ENCODE measurements at places on chromosomes 2 and 18. TPM values are rescaled to one million over a fixed set of nuclear protein-coding genes. Genes with fewer than 3 reads are reported as not detected.

DNA sequence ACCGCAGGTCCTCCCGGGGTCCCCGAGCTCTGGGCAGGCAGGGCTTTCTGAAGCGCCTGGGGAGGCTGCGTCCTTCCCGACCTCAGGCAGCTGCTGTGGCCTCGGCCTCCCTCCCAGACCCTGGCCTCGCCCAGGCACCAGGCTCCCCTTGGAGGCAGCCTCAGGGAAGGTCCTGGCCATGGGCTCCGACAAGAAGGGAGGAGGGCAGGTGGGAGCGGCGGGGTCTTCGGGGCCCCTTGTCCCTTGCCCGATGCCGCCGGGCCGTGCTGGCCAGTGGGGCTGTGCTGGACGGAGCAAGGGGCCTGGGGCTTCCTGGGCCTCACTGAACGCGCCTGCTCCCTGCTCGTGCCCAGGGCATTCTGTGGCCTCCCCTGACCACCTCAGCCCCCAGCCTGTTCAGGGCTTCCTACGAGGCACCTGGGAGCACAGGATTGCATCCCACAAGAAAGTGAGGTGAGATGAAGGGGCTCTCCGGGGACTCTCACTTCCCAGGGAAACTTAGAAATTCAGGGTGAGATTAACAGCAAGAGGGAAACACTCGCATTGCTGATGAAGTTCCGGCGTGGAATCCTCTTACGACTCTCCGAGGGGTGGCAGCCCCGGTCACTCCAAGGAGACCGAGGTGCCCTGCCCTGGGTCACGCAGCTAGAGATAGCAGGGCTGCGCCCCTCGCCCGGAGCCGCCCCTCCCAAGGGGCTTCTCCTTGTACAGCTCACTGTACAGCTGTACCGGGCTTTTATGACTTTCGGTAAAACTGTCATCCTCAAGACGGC, 778 bp downstream of the MFSD2B start:
- H3K36me3 ChIP-seq, result no peaks in the 10 kb centered on the region
- no peak overlapping the region for H3K27ac ChIP-seq
- peaks cover 23% of the 10 kb centered on the region for H3K4me1 ChIP-seq
- DNase-seq, result no peak

GRCh38 chr2:1567556-1568344, 154.5 kb downstream of the TPO start:
- no peaks in the 10 kb centered on the region for H3K4me1 ChIP-seq
- DNase-seq, result no peak
- no peak overlapping the region for H3K4me3 ChIP-seq
- H3K36me3 ChIP-seq, result no peaks in the 10 kb centered on the region

GRCh38 chr2:73839653-73840411, 11.1 kb downstream of the STAMBP start:
- H3K4me3 ChIP-seq, result no peak overlapping the region
- H3K27me3 ChIP-seq, result no peaks in the 10 kb centered on the region
- H3K4me1 ChIP-seq, result peaks cover 18% of the 10 kb centered on the region
- H3K36me3 ChIP-seq, result no peaks in the 10 kb centered on the region

GRCh38 chr2:38131676-38132075, 55.7 kb upstream of the CYP1B1 start:
- H3K36me3 ChIP-seq, result no peaks in the 10 kb centered on the region
- H3K4me3 ChIP-seq, result no peak overlapping the region
- no peak for DNase-seq
- H3K27ac ChIP-seq, result no peak overlapping the region
- no peaks in the 10 kb centered on the region for H3K27me3 ChIP-seq
- H3K4me1 ChIP-seq, result no peaks in the 10 kb centered on the region

DNA sequence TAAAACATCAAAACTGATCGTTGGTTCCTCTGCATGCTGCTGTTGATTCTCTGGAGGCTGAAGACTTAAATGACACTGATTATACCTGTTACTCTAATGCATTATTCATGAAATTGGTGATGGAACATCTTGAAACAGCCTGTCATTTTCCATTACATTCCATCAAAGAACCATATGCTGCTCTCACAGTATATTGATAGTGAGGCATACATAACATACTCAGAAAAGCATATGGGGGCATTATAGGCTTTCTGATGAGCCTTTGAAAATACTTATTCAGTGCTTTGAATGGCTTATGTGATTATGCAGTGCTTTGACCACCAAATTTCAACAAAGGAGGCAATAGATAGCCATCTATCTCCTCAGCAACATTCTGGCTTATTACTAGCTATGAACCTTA, 392.1 kb downstream of the CDH19 start:
- H3K4me3 ChIP-seq, result no peak overlapping the region
- no peak for DNase-seq
- no peak overlapping the region for H3K27ac ChIP-seq
- H3K36me3 ChIP-seq, result no peaks in the 10 kb centered on the region
- no peaks in the 10 kb centered on the region for H3K4me1 ChIP-seq
- H3K27me3 ChIP-seq, result no peaks in the 10 kb centered on the region

The INHBB gene
- 19.4 TPM for total RNA-seq

DNA sequence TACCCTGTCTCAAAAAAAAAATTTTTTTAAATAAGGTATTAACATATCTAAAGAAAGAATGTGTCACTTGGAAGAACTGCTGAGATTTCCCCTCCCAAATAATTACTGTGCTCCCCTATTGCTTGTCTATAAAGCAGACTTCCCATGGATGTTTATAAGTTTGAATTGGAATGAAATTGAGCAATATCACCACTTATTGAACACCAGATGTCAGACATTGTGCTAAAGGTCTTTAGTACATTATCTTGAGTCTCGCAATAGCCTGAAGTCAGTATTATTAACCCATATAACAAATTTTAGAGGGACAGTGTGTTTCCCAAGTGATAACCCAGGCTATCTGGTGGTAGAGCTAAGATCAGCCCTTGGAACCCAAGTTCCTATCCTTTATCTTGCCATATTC, 102.9 kb upstream of the MSH2 start:
- H3K4me1 ChIP-seq, result no peaks in the 10 kb centered on the region
- H3K27ac ChIP-seq, result no peak overlapping the region
- H3K27me3 ChIP-seq, result no peaks in the 10 kb centered on the region
- H3K36me3 ChIP-seq, result no peaks in the 10 kb centered on the region
- no peak overlapping the region for H3K4me3 ChIP-seq
- no peak for DNase-seq

DNA sequence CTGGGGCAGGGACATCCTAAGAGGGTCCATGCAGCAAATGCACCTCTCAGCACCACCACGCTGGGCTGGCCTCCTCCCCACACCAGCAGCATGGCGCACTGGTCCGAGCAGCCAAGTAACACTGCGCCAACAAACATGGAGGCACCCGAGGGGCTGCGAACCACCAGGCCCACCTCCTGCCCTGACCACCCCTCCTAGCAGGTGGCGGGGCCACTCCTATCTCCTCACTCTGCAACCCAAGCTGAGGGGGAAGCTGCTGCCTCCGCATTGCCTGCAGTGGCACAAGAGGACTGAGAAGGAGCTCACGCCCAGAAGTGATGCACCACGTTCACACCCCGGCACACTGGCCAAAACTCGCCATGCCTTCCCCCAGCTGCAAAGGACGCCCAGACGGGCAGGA, 94.4 kb downstream of the EIPR1 start:
- H3K36me3 ChIP-seq, result no peaks in the 10 kb centered on the region
- H3K27ac ChIP-seq, result no peak overlapping the region
- H3K4me1 ChIP-seq, result no peaks in the 10 kb centered on the region
- no peak overlapping the region for H3K4me3 ChIP-seq
- DNase-seq, result no peak

The VAMP5 gene
- total RNA-seq, result 42.5 TPM

The MYO3B gene
- 0.49 TPM for total RNA-seq

GRCh38 chr18:11392980-11393885, 216.2 kb upstream of the SLC35G4 start:
- no peak overlapping the region for H3K27ac ChIP-seq
- no peak overlapping the region for H3K4me3 ChIP-seq
- H3K4me1 ChIP-seq, result no peaks in the 10 kb centered on the region
- no peaks in the 10 kb centered on the region for H3K27me3 ChIP-seq

DNA sequence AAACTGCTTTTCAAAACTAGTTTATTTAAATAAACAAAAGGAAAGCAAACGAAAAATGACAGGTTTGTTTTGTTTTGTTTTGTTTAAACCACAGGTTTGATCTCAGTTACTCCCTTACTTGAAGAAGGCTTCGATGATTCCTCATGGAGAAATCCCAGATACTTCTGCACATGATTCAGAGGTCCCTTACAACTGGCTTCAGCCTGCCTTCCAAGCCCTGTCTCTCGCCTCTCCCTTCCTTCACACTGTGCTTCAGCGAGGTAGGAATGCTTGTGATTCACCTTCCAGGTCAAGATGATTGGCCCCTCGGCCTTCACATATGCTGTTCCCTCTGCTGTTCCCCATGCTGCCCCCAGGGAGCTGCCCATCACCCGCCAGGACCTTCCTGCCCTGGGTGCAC, 104.1 kb upstream of the ITGA6 start:
- no peak for DNase-seq
- H3K4me1 ChIP-seq, result no peaks in the 10 kb centered on the region
- H3K4me3 ChIP-seq, result no peak overlapping the region
- no peaks in the 10 kb centered on the region for H3K27me3 ChIP-seq
- no peaks in the 10 kb centered on the region for H3K36me3 ChIP-seq

The LYG2 gene
- not detected for total RNA-seq

DNA sequence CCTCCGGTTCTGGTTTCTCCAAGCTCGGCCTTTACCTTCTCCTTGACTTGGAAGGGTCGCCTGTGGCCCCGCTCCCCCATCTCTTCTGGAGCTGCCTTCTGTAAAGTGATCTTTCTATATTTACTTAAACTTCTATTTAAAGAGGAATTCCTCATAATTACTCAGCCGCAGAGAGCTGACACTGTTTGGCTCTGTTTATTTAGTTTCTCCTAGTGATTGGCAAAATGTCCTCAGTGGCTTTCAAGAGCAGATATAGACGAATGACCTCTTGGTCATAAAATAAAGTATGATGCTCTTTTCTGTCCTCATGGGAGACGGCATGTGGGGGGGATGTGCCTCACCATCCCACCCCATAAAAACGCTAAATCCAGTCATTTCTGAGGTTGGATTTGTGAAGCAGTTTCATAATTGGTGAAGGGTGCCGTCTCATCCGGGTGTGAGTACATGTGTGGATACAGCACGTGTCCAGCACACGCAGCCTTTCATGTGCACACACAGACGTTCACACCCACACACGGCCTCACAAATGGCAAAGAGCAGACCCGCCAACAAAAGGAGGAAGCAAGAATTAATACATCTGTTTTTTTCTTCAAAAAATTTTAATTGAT, 43.4 kb upstream of the SMAD7 start:
- DNase-seq, result no peak
- H3K27me3 ChIP-seq, result no peaks in the 10 kb centered on the region
- H3K27ac ChIP-seq, result peak overlapping the region; percentile 22
- no peak overlapping the region for H3K4me3 ChIP-seq
- H3K4me1 ChIP-seq, result peaks cover 54% of the 10 kb centered on the region
- no peaks in the 10 kb centered on the region for H3K36me3 ChIP-seq

GRCh38 chr2:234630801-234631261, 133.9 kb upstream of the ARL4C start:
- H3K4me1 ChIP-seq, result no peaks in the 10 kb centered on the region
- no peak overlapping the region for H3K4me3 ChIP-seq
- H3K27ac ChIP-seq, result no peak overlapping the region
- no peaks in the 10 kb centered on the region for H3K27me3 ChIP-seq

The FAM117B gene
- total RNA-seq, result 13.5 TPM

The SCYGR4 gene
- total RNA-seq, result not detected

GRCh38 chr2:29228947-29229346, 113.7 kb downstream of the CLIP4 start:
- H3K36me3 ChIP-seq, result no peaks in the 10 kb centered on the region
- H3K27ac ChIP-seq, result no peak overlapping the region
- no peaks in the 10 kb centered on the region for H3K27me3 ChIP-seq
- H3K4me1 ChIP-seq, result peaks cover 10% of the 10 kb centered on the region
- DNase-seq, result no peak

- no peaks in the 10 kb centered on the region for H3K4me1 ChIP-seq
- DNase-seq, result no peak
- H3K27ac ChIP-seq, result no peak overlapping the region
- H3K36me3 ChIP-seq, result no peaks in the 10 kb centered on the region
Measured at GRCh38 chr2:8617590-8617989, 64.3 kb upstream of the ID2 start.

DNA sequence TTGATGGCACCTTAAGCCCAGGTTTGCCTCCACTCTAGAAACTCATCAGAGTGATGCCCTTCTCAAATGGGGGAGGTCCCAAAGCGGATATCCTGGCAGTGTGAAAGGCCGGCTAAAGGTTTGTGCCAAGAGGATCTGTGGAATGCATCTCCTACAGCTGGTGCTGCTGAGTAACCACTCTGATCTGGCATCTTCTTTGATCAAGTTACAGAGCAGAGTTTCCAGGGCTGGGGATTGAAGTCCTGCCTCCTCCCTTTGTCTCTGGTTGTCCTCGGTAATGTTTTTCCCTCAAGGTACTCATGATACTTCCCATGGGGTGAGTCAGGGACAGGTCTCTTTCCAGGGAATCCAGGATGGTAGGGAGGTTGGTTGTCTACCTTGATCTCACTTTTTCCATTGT, 24.6 kb downstream of the PRKRA start:
- no peaks in the 10 kb centered on the region for H3K4me1 ChIP-seq
- DNase-seq, result no peak
- H3K27ac ChIP-seq, result no peak overlapping the region
- H3K4me3 ChIP-seq, result no peak overlapping the region
- H3K27me3 ChIP-seq, result no peaks in the 10 kb centered on the region

The TMEM37 gene
- total RNA-seq, result 3.2 TPM

DNA sequence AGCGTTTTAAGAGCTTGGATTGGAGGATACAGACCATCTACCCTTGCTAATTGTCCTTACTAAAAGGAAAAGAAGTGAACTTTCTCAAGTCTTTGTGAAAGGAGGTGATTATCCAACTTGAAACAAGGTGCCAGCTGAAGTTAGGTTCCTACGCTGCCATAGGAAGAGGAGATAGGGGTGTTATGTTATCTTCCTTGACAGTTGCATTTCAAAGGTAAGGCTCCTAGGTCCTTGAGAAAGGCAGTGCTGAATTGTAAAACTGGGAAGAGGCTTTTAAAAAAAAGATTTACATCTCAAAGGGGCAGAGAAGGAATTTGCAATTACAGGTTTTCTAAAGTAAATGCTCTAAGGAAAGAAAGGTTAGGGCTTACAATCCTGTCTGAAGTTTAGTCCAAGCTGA, 810.2 kb upstream of the LRATD1 start:
- no peak overlapping the region for H3K4me3 ChIP-seq
- H3K36me3 ChIP-seq, result no peaks in the 10 kb centered on the region
- no peak for DNase-seq
- no peaks in the 10 kb centered on the region for H3K27me3 ChIP-seq
- no peaks in the 10 kb centered on the region for H3K4me1 ChIP-seq
